ENCODE measurements at places on chromosomes 6 and 20.
A peak's percentile ranks its signal among the peaks of the same experiment; 100 is the strongest.

DNA sequence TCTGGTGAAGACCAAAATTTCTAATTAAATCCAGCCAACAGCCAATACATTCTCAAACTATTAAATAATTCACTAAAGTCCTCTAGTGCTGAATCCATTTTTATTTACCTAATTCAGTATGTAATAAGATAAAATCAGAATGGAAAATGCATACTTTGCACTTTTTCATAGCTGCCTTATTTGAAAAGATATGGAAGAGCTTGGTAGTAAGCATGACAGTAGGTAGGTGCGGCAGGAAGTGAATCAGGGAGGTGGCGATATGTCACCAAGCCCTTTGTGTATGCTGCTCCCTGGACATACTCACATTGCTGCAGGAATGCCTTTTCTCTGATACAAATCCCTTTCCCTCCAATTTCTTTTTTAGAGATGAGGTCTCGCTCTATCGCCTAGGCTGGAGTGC is 10.2 kb upstream of the TGM3 start:
- no peak for DNase-seq

DNA sequence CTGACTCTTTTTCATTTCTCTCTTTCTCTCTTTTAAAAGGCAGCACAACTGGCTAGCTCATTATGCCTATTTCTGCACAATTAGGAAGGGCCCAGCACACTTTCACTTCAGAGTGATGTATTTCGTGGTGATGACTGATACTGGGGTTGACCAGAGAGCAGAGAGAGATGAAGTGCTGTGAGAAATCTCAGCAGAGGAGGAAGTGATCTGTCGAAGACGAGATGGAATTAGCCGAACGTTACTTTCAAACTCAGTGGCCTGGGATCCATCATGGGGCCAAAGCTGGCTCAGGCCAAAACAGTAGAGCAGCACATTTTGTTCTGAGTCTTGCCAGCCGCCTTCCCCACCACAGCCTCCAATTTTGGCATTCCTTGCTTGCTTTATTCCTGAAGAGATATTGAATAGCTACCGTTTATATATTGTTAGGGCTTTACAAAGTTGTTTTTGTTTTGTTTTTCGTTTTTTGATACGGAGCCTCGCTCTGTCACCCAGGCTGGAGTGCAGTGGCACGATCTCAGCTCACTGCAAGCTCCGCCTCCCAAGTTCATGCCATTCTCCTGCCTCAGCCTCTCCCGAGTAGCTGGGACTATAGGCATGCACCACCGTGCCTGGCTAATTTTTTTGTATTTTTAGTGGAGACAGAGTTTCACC is 213.2 kb upstream of the ECI2 start:
- peak; percentile 71 for DNase-seq

DNA sequence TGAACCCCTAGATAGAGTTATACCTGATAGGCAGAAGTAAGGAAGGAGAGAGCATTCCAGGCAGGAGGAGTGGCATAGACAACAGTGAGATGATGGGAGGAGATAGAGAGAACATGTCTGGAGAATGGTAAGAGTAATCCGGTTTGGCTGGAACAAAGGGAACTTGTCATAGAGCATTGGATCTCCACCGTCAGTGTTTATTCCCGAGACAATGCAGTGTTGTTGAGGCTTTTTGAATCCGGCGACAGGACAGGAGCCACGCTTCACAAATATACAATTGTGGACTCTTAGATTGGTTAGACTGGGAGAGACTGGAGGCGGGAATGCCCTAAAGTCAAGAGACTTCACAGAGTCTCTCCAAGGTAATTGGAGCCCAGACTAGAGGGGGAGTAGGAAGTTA is 119.8 kb downstream of the ANKS1A start:
- DNase-seq = no peak

DNA sequence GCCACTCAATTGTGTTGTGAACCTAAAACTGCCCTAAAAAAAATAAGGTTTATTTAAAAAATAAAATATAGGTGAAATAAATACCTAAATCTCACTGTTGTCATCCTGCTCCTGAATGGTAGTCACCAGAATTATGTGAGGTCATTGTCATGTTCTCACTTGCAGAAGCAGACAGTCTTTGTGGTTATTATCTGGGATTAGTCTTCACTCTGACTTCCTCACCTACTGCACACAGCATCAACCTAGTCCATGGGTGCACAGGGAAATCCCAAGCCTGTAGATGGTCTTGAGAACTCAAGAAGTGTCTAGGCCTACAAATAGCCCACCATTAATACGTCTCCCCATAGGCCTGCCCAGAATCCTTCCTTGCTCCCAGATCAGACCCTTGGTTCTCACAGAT is 97.0 kb downstream of the FOXF2 start:
- peak; percentile 32 for DNase-seq

- DNase-seq = no peak
Observed at GRCh38 chr6:136477548-136477947, 72.7 kb downstream of the MAP7 start.

DNA sequence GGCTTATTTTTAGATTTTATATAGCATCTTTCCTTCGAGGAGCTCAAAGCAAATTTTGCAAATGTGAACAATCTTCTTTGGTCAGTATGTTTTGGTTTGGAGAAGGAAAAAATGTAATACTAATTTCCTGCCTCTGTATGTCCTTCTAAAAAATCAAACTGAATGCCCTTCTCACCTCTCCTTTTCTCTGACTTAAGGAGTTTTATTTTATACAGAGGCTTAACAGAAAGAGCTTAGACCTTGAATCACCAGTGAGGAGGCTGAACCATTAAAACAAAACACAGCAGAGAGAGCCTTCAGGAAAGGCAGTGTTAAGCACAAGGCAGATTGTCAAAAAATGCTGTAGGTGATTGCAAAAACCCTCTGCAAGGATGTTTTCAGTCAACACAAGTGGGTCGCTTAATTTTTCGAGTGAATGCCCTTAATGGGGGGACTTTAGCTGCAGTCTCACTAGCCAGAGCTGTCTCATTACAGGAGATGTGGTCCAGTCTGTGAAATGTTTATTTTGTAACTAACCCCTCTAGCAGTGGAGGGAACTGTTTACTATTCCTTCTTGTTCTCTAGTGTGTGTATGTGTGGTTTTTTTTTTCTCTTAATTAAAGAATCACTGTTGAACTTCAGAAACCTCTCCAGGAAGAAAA is 481.3 kb upstream of the CITED2 start:
- no peak for DNase-seq

DNA sequence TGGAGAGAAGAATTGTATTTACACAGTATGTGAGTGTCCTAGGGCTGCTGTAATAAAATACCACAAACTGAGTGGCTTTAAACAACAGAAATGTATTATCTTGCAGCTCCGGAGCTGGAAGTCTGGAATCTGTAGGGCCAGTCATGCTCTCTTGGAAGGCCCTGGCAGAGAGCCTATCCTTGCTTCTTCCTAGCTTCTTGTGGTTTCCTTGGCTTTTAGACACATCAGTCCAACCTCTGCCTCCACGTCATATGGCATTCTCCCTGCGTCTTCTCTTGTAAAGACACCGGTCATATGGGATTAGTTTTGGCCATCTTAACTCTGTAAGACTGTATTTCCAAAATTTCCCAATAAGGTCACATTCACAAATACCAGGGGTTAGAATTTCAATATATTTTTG is 10.8 kb downstream of the FNDC1 start:
- DNase-seq = no peak

GRCh38 chr6:136969930-136970329 is 47.8 kb downstream of the SLC35D3 start:
- DNase-seq = no peak

- no peak for DNase-seq
Observed at GRCh38 chr6:139311831-139312230, 20.0 kb upstream of the TXLNB start.

Data from GM13977 (cell line).